ENCODE measurements at places on chromosomes 5 and 9. TPM values are rescaled to one million over a fixed set of nuclear protein-coding genes. Genes with fewer than 3 reads are reported as not detected.

CCDC171 gene
- total RNA-seq: 0.30 TPM

GPR21 gene
- total RNA-seq: not detected

TLR4 gene
- total RNA-seq: 0.31 TPM

SLF1 gene
- total RNA-seq: 7.4 TPM

CRHBP gene
- total RNA-seq: 0.21 TPM

SPATA9 gene
- not detected for total RNA-seq

SH3RF2 gene
- total RNA-seq: 3.2 TPM

FOXD4 gene
- 0.56 TPM for total RNA-seq

FOXI1 gene
- not detected for total RNA-seq

EDIL3 gene
- total RNA-seq: 0.25 TPM

HAVCR2 gene
- 0.87 TPM for total RNA-seq

TAL2 gene
- total RNA-seq: 0.32 TPM

ADCY2 gene
- not detected for total RNA-seq

IFNA2 gene
- total RNA-seq: not detected

GALNT12 gene
- total RNA-seq: 5.1 TPM

LCP2 gene
- total RNA-seq: not detected

PCDHB15 gene
- total RNA-seq: 0.10 TPM

LCN1 gene
- not detected for total RNA-seq

HINT2 gene
- 90.0 TPM for total RNA-seq

MAN2A1 gene
- 17.3 TPM for total RNA-seq

THG1L gene
- total RNA-seq: 29.9 TPM

NR2F1-AS1 gene
- total RNA-seq: 4.0 TPM

CCDC69 gene
- total RNA-seq: 1.7 TPM

HACD4 gene
- 1.0 TPM for total RNA-seq

SETD9 gene
- 5.6 TPM for total RNA-seq

QRFP gene
- not detected for total RNA-seq

CCNI2 gene
- total RNA-seq: 0.14 TPM

LCNL1 gene
- not detected for total RNA-seq

DNAH5 gene
- total RNA-seq: 1.4 TPM

ORM2 gene
- not detected for total RNA-seq

TOMM5 gene
- total RNA-seq: 354 TPM

SLC36A3 gene
- total RNA-seq: not detected

NAIP gene
- total RNA-seq: 0.27 TPM

CCL28 gene
- not detected for total RNA-seq

ADGRV1 gene
- 1.1 TPM for total RNA-seq

HCN1 gene
- total RNA-seq: not detected

TSPAN17 gene
- total RNA-seq: 59.9 TPM

Measured in A549 treated with RU486 at 1 μM for 4 hours (cell line).